ENCODE measurements at places on chromosomes 12 and 14. TPM values are rescaled to one million over a fixed set of nuclear protein-coding genes. Genes with fewer than 3 reads are reported as not detected.

MPHOSPH9 gene
- 12.8 TPM for polyA plus RNA-seq

SMIM41 gene
- polyA plus RNA-seq = 0.07 TPM

PRB2 gene
- polyA plus RNA-seq = not detected

ACOT4 gene
- not detected for polyA plus RNA-seq

GLT1D1 gene
- polyA plus RNA-seq = 0.17 TPM

FBLN5 gene
- polyA plus RNA-seq = 0.38 TPM

OR11G2 gene
- not detected for polyA plus RNA-seq

Measured in HepG2 (cell line).